ENCODE measurements at places on chromosomes 1 and 21.
A peak's percentile ranks its signal among the peaks of the same experiment; 100 is the strongest.

DNA sequence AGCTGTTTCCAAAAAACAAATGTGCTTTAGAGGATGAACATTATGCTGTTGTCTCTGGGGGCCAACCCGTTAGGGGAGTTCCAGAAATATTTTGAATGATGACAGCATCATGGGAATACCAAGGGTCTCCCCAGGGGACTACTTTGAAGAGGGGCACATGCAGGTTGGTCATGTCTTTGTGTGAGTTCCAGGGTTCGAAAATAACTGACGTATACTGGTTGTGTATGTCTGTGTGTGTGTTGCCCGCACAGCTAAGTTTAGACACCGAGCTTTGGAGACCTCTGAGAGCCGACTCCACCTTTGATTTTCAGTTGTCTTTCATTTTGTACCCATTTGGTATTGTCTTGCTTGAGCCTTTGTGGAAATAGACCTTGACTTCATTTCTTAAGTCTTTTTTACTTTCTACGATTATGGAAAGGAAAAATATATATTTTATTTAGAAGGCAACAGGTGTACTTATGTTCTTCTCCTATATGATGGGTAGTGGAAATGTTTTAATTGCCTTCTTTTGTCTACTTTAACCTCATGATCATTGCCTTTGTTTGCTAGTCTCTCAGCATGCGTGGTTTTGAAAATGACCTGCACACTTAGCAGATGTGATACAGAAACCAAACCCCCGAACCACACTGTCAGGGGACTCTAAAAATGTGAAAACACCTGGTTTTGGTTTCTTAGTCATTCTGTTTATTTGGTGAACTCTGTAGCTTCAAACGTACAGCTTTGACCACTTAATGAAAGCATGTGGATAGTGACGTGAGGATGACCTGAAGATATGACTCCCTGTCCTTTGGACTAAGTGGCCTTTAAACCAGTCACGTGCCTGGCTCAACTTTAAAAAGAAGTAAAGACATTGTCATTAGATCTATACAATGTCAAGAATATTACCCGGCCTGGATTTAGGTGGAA is 56.5 kb downstream of the GALNT2 start:
- no peak for DNase-seq

DNA sequence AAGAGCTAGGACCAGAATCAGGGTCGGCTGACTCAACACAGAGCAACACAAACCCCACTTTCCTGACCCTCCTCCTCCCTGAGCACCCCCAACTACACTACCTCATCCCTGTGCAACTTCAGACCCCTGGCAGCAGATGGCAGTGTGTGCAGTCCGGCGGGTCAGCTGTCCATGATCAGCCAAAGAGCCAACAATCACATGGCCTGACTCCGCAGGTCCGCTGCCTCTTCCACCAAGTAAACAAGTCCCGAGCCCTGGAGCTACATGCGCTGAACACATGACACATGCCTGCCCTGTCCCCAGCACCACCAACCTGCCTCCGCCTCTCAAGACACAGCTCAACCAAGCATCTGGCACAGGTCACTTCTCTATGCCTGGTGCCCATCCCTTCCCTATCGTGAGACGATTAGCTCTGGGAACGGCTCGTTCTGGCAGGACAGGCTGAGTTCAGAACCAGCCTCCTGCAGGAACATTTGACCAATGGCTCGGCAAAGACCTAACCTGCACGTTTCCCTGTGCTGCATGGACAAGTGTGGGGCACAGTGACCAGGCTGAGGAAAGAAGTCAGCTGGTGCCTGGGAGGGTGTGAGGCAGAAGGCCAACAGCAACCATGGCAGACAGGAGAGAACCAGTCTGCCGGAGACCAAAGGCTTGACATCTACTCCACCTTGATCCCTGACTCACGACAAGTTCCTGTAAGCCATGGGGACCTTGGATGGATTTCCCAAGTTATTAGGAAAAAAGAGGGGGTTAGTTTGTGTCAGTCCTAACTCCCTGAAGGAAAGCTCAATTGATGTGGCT is 60.3 kb downstream of the CD46 start:
- DNase-seq = no peak

GRCh38 chr1:36864182-36864822 is 170.0 kb downstream of the GRIK3 start:
- DNase-seq = no peak

DNA sequence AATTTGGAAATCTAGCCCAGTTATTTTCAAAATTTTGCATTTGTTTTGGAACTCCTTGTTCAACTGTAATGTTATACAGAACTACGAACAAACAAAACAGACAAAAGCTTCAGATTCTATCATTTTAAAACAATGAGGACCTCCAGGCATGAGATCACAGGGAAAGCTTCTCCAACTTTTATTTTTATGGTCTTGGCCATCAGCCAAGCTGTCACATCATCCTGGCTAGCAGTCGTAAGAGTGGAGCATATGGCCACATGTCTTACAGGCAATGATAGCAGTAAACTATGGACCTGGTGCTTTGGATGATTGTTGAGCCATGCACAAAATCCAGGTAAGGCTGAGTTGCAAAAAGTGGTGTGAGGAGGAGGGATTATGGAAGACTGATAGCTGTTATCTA is 299.6 kb downstream of the LMX1A start:
- no peak for DNase-seq

DNA sequence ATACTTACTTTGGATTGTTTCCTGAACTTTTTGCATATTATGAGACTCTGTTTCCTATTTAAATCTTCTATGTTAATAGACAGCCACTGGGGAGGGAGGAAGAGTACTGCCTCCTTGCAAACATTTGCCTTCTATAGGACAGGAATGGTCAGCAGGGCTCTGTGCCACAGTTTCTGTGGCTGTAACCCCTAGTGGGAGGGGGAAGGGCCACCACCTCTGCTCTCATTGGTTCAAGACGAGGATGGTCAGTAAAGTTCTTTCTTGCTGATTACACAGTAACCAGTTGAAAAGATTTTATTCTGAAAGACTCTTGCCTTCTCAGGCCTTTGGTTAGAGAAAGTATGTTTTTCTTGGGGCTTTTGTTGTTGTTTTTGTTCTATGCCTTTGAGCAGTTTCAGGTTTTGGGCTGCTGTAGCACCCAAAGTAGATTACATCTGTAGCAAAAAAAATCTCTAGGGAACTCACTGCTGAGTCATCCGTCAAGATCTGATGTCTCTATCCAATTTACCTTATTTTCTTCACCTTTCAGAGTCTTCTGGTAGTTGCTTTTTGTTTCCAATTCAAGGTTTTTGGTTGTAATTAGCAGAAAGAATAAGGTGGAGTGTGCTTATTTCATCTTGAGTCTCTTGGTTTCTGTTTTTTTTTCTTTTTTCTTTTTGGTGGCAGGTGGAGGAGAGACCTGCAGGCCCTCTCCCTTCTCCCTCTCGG is 23.1 kb downstream of the SLC35A3 start:
- DNase-seq = no peak

DNA sequence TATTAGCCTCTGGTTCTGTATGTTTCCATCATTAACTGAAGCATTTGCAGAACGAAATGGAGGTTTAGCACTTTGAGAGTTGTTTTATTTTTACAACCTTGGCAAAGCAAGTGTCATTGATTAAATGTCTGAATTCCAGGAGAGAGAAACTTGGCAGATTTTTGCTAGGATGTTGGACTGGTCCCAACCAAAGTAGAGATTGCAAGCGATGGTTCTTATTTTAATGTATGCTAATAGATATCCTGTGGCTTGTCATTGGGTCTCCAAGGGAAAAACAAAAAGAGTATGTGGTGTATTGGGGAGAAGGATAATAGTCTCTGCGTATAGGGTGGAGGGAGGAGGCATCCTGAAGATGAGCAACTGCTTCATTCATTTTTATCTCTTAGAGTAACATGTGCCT is 457.2 kb upstream of the RUNX1 start:
- DNase-seq = no peak

DNA sequence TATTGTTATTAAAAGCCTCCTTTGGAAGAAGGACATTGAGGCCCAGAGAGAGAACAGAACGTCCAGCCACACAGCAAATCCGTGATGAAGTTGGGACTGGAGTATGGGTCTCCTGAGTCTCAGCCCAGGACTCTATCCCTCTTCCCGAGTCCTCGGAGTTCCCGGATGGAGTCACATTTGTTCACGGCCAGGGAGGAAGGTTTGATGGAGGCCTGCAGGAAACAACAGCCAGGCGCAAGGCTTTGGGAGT is 357 bp upstream of the TXLNA start:
- DNase-seq = no peak

GRCh38 chr21:41585199-41585994 is 77.4 kb upstream of the TMPRSS2 start:
- no peak for DNase-seq

DNA sequence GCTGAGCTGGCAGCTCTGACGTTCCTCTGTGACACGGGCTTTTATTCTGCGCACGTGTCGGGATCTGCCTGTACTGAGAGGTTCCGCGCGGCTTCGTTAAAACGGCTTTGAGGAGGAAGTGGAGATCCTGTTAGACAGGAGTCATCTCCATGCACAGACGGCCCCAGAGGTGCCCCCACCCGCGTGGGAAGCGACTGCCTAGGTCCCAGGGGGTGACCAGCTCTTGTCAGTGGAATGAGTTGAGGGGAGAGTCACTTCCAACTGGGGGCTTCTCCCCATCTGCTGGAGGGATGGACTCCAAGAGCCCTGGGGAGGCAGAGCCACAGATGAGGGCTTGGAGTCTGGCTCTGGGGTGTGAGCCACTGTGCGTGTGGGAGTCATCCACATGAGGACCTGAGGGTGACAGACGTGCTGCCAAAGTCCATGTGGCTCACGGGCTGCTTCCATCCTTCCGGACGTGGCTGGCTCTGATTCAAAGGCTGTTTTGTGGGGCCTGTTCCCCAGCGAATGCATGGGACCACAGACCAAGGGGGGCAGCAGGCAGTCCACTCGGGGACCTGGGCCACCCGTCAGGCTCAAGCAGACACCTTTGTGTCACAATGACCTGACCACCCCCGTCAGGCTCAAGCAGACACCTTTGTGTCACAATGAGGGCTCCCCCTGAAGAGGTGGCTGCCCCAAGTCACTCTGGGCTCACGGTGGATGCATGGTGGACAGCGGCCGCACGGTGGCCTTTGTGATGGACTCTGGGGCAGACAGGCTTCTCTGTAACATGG is 26.8 kb downstream of the PTTG1IP start:
- DNase-seq = no peak

DNA sequence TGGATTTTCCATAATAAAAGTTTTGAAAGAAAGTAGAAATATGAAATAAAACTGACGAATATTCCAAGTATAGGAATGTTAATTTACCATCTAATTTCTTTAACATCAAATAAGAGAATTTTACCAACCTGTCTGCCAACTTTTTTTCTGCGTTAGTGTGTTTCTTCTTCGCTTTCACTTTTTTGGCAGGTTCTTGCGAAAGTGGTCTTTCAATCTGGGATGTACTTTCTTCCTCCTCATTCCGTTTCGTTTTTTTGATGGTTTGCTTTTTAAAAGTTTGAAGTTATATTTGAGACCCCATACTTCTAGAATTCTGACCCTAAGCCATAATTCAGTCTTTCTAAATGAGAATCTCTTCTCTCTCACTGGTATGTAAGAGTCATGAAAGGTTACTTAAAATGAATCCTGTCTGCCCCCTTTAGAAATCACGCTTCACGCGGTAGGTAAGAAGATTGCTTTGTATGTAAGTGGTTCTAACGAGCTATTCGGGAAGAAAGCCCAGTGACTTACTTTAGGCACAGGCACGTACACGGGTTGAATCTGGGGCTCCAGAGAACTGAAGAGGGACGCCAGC is 580 bp downstream of the RBM34 start:
- no peak for DNase-seq

- DNase-seq = peak; percentile 89
Measured at GRCh38 chr1:41380979-41381691, 19.9 kb downstream of the FOXO6 start.

Data from D721Med (cell line).